ENCODE measurements at places on chromosomes 2 and 18.

GRCh38 chr2:104746299-104746698 lies 107.6 kb upstream of the POU3F3 start:
- no peak for DNase-seq

DNA sequence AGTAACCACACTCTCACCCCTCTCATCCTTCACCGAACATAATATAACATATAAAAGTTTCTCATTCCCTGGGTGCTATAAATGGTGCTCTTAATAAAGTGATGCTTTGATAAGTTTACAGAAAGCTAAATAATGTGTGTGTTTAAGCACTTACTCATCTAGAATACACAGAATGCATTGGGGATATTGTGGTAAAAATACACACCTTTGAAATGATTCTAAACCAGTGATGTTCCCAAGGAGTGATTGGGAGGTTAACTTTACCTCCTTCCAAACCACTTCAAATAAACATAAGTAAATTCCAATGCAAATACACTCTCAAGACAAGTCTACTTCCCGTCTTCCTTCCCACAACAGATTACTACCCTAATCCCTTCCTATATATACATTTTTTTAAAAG lies 85.3 kb upstream of the TWSG1 start:
- DNase-seq = no peak

DNA sequence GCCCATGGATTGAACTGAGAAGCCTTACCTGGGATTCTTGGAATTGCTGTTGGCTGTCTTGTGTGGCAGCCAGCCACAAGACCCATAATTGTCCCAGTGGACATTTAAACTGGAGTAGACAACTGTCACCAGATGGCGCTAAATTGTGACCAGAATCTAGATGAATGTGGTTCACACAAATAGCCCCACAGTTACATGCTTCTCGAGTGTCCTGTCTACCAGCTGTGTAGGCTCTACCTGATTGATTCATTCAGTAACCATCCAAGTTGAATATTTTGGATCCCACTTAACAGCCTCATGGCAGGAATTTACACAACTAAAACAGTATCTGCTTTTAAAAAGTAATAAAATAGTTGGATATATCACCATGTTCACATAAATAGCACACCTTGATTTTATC lies 73.2 kb downstream of the MAP4K4 start:
- DNase-seq = no peak

GRCh38 chr2:224360801-224361251 lies 41.1 kb downstream of the FAM124B start:
- no peak for DNase-seq

- no peak for DNase-seq
These were observed 56.5 kb downstream of the MGAT5 start for GRCh38 chr2:134310107-134311079.

DNA sequence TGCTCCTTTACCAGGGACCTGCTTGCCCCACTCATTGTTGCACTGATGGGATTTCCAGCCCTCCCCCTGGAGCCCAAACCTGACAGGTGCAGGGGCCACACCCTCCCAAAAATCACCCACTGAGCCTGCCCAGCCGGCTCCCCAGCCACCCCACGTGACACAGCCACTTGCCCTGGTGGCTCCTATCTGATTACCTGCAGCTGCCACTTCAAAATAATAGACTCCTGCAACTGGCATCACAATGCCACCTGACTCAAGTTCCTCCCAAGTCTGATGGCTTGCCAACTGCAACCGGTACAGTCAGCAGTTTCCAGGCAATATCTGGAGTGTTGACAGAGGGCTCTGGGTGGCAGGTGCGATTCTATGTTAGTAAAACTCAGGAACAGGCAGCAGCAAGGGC lies 66.2 kb downstream of the CRACDL start:
- DNase-seq = no peak

- DNase-seq = no peak
These were observed 28.6 kb downstream of the EPB41L3 start for GRCh38 chr18:5515011-5515784.

GRCh38 chr18:44909191-44909719 lies 228.6 kb downstream of the SETBP1 start:
- DNase-seq = no peak

GRCh38 chr18:51051105-51051712 lies 21.2 kb downstream of the SMAD4 start:
- peak; percentile 62 for DNase-seq

DNA sequence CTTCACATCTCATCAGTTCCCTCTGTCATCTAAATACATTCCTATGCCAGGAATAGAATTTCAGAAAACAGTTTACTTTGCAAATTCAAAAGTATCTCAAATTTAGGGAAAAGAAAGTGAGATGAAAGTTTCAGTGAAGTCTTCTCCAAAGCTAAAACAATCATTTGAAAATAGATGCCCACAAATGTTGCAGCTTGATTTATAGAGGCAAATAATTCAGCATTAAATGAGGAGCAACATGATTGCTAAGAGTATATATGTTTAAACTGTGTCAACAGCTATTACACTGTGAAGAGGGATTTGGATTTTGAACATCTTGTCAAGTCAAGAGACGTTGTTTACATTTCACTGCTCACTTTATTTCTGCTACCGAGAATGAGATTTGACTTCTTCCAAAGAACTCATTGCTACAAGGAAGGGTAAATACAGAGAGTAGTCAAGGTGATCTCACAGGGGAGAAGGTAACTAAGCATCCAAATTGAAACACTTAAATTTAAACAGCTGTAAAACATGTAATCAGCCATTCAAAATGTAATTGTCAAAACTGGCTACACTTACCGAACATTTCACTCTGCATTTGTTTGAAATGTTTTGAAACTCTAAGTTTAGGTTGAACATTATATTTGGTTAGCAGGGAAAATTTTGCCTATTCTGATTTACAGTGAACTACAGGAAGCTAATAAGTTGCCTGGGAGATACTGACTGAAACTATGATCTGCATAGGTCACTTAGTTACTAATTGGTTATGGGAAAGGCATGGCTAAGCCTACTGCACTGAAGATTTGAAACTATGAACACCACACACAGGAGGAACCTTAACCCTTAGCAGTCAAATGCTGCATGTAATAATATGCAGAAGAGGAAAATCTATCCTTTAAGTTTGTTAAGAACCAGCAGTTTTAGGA lies 33.2 kb upstream of the GALNT3 start:
- no peak for DNase-seq

GRCh38 chr2:217158928-217159327 lies 299.1 kb upstream of the TNP1 start:
- DNase-seq = no peak

DNA sequence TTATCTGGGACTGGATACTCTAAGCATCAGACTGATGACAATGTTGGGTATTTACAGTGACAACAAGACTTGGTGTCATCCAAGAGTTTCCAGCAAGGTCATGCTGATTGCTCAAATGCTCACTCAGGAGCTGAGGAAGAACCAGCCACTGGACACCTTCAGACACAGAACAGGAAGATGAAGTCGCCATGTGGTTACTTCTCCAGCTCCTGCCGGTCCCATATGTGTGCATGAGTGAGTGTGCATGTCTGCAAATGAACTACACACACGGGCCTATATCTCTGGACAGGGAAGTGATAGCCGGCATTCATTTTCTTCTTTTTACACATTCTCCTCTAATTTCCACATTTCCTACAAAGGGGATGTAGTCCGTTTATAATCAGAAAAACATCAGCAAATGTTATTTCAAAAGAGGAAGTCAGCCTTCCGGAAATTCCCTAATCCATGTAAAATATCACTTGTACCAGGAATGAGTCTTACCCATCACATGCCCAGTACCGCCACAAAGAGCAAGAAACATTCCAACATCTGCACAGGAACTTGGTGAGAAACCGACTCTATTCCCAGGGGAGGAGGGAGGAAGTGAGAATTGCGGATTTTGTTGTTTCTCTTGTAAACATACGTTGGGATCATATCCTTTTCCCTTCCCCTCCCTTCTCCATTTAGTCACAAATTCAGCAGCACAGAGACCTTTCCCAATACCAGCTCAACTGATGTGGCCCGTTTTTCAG lies 10.8 kb downstream of the RFX8 start:
- no peak for DNase-seq

All from natural killer cell treated with Interleukin-12 subunit alpha and Interleukin-12 subunit beta and Interleukin-15 and Interleukin-18, amount 100 ng/mL, for 72 hours (primary cell).